ENCODE measurements at places on chromosomes 6 and 20.

DNA sequence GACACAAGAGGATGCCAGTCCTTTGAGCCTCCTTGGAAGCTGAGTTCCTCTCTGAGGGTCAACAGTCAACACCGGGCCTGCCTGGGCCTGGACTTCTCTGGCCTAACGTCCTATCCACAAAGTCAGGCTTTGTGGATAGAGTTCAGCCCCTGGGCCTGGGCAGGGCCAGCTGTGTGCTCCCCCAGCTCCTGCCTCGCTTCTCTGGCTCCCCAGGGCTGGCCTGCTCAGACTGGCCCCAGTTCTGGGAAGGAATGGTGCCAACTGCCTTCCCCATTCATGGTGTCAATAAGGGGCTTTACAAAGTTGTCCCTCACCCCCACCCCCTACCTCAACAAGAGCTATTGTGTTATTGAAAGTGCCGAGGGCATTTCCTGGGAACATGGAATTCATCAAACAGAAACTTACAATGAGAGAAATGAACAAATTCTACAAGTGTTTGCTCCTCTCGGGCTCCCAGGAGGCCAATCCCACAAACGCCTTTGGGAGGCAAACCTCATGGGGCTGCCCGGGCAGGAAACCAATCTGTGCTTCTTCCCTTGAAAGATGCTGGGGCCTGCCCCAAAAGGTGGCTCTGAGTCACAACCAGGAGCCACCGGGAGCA is 26.5 kb upstream of the PPP1R14C start:
- DNase-seq = no peak

GRCh38 chr6:107956586-107957307 is 1.3 kb downstream of the SEC63 start:
- DNase-seq = no peak

DNA sequence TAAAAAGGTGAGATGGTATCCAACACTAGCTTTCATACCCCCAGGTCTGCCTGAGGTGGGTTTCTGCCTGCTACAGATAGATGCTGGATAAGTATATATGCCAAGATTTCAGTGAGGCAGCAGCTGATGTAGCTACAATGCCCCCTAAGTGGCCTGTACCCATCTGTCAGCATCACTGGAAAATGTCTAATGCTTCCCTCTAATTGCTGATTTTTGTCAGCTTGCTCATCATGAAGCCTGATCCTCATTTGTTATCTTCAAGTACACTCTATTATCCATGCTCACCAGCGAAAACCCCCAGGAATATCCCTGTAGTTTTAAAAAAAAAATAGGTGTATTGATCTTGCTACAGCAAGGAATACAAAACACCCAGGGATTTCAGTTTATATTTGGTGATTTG is 32.2 kb downstream of the OPRM1 start:
- no peak for DNase-seq

GRCh38 chr6:147881432-147881831 is 372.9 kb downstream of the SAMD5 start:
- no peak for DNase-seq

DNA sequence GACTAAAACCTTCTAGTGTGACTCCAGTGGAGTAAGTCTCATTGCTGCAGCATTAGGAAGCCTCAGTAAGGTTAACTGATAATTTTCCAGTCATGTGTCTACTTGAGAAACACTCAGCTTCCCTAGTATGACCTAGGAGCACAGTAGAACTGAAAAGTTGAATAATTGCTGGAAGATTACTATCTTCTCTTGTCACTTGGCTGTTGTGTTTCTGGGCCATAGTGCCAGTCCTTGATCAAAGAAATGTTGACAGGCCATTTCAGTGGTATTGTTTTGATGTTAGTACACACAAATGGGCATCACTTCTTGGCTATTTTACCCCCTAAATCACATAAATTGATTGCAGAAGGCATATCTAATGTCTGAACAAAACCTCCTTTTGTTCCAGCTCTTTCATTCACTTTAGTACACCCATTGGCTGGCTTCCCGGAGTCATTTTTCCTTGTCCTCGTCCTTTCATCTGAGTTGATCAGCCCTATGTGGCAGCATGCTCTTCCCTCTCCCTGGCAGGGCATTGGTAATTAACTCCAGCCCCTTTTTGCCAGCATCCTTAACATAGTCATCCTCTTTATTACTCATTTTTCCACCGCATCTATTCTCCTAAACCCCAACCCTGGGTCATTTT is 6.0 kb downstream of the ENPP3 start:
- no peak for DNase-seq

DNA sequence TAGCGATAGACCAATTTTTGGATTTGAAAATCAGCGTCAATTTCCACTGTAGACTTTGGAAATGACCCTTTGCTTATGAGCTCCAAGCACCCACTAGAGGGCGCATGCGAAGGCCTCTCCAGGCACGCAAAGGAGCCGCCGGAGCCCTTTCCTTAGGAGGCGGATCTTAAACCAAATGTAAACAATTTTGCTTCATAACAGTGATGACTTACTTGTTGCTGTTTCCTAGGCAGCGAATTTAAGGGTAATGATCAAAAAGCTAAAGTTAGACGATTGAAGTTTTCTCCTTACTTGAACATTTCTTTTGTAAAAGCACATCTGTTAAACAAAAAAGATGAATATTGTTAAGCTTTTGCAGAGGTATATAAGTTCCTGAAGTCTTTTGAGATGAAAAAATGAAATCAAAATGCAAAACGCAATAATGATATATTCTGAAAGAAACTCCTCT is 29.2 kb upstream of the EXOC2 start:
- peak; percentile 35 for DNase-seq

- DNase-seq = no peak
These were observed 60.5 kb downstream of the NRN1 start for GRCh38 chr6:5946181-5946580.

GRCh38 chr20:51310216-51310615 is 232.3 kb downstream of the NFATC2 start:
- DNase-seq = no peak

DNA sequence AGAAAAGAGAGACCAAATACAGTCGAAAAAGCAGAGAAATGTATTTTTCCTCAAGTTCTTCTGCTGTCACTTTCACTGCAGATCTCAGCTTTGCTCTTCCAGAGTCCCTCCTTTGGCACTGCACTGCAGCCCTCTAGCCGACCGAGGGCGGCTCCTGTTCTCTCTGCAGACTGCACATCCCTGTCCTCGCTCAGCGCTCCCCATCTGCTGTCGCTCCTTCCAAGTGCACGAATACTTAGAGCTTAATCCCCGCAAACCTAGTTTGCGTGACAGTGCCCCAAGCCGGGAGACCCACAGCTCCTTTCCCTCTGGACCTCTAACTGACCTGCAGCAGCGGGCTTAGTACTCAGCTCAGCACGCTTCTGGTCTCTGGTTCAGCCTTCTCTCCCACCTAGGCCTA is 15.2 kb downstream of the RPP21 start:
- no peak for DNase-seq
